ENCODE measurements at places on chromosomes 12 and 14. TPM values are rescaled to one million over a fixed set of nuclear protein-coding genes. Genes with fewer than 3 reads are reported as not detected.

KRT83 gene
- polyA plus RNA-seq: not detected

THAP2 gene
- polyA plus RNA-seq: 2.5 TPM

CYP46A1 gene
- 0.31 TPM for polyA plus RNA-seq

KLHL33 gene
- polyA plus RNA-seq: 0.03 TPM

EXOC3L4 gene
- polyA plus RNA-seq: not detected

SPX gene
- 0.12 TPM for polyA plus RNA-seq

IPO8 gene
- polyA plus RNA-seq: 11.1 TPM

Data from IMR-90 (cell line).